ENCODE measurements at places on chromosomes 2 and 18. TPM values are rescaled to one million over a fixed set of nuclear protein-coding genes. Genes with fewer than 3 reads are reported as not detected.

GRCh38 chr18:12497296-12497695 is 89.6 kb downstream of the PRELID3A start:
- H3K27me3 ChIP-seq: no peaks in the 10 kb centered on the region
- peaks cover 2% of the 10 kb centered on the region for H3K36me3 ChIP-seq
- no peak overlapping the region for H3K27ac ChIP-seq

DNA sequence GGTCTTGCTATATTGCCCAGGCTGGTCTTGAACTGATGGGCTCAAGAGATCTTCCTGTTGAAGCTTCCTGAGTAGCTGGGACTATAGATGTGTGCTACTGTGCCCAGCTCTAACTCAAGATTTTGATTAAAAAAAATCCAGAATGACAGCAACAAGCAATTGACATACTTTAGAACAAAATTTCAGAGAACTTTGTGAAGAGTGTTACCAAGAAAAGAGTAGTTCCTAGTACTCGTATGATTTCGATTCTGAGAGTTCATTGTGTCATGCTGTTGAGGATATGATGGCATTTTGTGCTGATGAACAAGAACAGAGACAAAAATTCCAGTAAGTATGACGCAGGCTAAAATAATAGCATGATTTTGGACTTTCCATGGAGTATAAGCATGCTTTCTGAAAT is 90.2 kb upstream of the TWSG1 start:
- DNase-seq: no peak
- peaks cover 22% of the 10 kb centered on the region for H3K36me3 ChIP-seq
- H3K27ac ChIP-seq: no peak overlapping the region
- no peaks in the 10 kb centered on the region for H3K4me1 ChIP-seq
- no peaks in the 10 kb centered on the region for H3K27me3 ChIP-seq
- no peak overlapping the region for H3K4me3 ChIP-seq

DNA sequence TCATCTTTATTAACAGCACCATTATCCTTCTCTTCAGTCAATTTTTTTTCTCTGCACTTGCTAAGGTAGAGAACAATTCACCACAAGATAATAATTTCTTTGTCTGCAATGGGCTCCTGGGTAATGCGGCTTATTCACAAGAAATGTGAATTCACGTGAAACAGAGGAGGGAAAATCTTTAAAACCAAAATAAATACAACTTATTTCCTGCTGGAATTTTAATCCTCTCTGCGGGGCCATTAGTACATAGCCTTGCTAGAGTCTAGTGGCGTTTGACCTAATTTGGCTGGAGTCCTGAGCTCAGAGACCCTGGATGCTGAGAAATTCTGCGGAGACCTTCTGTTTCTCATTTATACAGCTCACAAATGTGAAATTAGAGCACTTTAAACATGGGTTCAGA is 319.3 kb upstream of the MMADHC start:
- H3K36me3 ChIP-seq: no peaks in the 10 kb centered on the region
- no peak overlapping the region for H3K27ac ChIP-seq
- H3K4me1 ChIP-seq: no peaks in the 10 kb centered on the region
- H3K27me3 ChIP-seq: no peaks in the 10 kb centered on the region

Gene UGT1A4
- not detected for total RNA-seq

Gene LIMS2
- total RNA-seq: 0.15 TPM

Gene PKDCC
- total RNA-seq: 0.50 TPM

DNA sequence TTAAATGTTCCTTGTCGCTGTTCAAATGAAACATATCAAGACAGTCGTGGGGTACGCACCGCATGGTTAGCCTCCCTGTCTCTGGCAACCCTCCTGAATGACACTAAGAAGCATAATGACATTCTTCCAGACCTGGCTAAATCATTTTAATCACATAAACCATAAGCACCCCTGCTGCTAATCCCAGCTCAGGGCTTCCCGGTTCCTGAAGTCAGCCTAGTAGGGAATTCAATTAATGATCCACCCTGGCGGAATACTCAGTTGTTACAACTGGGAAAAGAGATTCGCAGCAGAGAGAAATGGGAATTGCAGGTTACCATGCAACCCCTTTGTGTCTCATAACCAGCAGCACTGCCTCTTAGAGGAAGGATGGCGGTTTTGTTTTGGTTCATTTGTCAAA is 200.8 kb upstream of the AGAP1 start:
- no peak overlapping the region for H3K4me3 ChIP-seq
- H3K36me3 ChIP-seq: no peaks in the 10 kb centered on the region
- H3K27ac ChIP-seq: no peak overlapping the region
- no peaks in the 10 kb centered on the region for H3K4me1 ChIP-seq

Gene CHAC2
- total RNA-seq: 1.4 TPM

Data from natural killer cell (primary cell).